T-helper 17 cell (primary cell): ENCODE measurements at places on chromosomes 6 and 20. TPM values are rescaled to one million over a fixed set of nuclear protein-coding genes. Genes with fewer than 3 reads are reported as not detected.

Gene MCCD1
- total RNA-seq: not detected

Gene LIN28B
- not detected for total RNA-seq

Gene LAMA4
- total RNA-seq: not detected

Gene TXLNB
- 0.52 TPM for total RNA-seq

GRCh38 chr6:15434823-15435380 lies 189.0 kb downstream of the JARID2 start:
- no peak for DNase-seq

DNA sequence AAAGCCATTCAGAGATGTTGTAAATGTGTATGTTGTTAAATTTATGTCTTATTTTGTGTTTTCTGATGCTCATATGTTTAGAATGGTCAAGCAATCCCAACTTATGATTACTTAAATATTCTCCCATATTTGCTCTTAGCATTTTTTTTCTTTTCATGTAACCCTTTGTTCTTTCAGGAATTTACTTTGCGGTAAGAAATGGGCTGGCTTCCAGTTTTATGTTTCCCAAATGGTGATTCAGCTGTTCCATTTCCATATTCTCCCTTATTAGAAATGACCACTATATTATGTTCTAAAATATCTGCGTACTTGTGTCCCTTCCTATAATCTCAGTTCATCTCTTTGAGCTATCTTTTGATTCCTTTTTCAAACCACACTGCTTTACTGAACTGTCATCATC lies 113.7 kb downstream of the CDH26 start:
- DNase-seq: no peak

- no peak for DNase-seq
Observed at GRCh38 chr6:57127763-57128162, 37.8 kb downstream of the ZNF451 start.

DNA sequence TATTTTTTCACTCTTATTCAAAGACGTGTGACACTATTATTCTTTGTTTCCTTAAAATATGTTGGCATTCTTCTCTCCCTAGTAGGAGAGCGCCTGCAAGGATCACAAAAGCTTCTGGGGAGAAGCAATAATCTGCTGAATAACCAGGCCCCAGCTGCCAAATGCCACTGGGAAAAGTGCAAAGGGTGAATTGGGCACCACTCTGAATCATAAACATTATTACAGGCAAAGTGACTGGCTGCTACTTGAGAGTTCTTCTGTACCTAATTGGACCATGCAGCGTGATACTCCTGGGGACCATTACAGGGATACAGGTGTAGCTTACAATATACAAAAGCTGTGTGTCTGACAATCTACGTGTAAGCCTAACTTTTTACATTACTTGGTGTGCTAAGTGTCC lies 152.8 kb downstream of the ATXN1 start:
- DNase-seq: no peak

DNA sequence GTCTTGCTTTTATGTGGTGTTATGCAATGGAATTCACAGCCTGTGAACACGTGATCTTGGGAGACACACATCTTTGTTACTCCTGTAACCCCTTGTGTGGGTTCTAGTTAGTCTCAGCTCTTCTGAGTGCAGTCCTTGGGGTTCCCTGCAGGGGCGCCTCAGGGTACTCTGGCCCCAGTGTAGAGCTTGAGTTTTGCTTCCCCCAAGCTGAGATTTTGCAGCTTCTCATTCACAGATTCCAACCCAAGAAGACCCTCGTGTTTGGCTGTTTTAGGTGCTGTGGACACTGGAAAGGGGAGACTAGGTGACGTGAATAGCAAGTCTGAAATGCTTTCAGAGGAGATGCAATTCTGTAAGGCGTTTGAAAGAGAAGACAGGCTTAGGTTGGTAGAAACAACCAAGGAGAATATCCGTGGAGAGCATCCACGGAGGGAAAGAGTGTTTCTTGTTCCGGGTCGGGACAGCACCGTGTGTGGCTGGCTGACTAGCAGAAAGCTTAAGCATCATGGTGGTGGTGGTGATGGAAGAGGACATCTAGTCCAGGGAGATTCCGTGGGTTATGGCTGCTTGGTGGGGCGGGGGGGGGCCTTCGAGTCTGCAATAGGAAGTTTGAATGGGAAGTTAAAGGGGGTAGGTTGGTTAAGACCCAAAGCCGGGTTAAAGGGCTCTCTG lies 30.1 kb downstream of the DUSP22 start:
- no peak for DNase-seq

- no peak for DNase-seq
Observed at GRCh38 chr20:52025938-52026337, 165.6 kb downstream of the ZFP64 start.
